ENCODE measurements at places on chromosomes 2 and 18.

DNA sequence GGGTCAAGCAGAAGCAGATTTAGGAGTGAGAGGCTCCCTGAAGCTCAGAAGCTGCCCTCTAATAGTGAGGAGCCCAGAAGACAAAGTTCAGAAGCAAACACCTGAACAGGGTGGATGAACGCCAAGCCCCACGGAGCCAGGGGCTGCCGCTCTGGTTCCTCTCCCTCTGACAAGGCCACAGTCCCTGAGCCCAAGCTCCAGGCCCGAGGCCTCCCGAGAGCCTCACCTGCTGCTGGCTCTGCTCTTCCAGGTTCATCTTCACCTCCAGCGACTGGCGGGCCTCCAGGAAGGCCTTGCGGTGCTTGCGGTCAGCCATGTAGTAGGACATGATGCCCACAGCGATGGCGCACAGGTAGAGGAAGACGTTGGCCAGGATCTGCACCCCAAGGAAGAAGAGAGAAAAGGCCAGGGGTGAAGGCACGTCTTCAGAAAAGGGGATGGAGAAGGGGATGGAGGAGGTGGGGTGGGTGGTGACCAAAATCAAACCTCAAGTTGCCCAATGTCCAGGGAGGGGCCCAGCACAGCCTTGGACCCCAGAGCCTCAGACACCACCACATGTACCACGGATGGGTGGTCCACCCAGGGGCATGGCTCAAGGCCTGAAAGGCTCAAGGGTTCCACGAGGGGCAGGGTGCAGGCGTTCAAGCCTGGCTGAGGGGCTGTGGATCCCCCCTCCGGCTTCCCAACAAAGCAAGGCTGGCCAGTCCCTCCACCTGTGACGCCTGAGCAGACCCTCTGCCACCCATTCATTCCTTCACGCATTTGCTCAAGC lies 47.5 kb downstream of the ADCY3 start:
- no peak for DNase-seq

DNA sequence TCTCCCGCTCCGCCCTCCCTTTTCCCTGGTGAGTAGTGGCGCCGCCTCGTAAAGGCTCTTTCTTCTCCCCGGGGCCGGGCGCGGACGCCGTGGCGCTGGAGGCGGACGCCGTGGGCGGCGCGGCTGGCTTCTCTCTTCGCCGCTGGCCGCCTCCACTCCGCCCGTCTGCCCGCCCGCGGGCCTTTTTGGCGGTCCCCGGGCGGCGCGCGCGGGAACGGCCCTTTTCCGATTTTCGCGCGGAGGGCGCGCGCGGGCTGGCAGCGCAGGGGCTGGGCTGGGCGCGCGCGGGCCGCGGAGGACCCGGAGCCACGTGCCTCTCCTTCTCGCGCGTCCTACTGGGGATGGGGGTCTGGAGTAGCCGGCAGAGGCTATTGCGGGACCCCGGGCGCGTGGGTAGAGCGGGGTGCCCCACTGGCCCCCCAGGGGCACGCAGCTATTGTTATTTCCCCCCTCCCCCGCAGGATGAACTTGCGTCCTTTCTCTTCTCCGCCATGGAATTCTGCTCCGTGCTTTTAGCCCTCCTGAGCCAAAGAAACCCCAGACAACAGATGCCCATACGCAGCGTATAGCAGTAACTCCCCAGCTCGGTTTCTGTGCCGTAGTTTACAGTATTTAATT lies 472 bp downstream of the SLC20A1 start:
- no peak for DNase-seq

DNA sequence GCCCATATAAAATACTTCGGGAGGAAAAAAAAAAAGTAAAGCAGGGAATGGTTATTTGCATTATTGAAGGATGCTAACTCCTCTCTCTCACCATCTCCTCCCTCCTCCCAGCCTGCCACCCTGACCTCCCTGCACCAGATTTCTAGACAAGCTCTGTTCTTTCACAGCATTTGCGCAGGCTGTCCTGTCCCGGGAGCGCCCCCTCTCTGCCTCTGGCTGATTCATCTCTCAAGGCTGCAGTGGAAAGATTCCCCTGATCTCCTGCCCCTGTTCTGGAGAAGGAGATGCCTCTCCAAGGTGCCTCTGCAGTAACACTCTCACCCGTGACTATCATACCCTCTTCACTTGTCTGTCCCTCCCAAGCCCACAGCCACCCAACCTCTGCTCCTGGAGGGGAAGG lies 38.5 kb downstream of the COL4A4 start:
- DNase-seq = no peak

DNA sequence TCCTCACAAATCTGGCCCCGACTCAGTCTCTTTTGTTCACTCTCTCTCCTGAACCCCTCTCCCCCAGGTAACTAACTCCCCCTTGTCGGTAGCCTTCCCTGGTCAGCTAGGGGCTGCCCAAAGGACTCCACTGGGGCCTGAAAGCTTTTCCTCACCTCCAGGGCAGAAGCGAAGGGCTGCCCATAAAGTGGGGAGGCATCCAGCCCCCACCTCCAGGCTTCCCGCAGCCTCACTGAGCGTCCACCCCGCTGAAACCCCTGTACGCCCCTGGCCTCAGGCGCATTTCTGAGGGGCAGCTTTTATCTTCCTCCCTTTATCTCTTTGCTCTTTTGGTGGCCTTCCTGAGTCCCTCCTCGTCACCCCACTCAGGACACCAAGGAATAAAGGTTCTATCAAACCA lies 249.3 kb downstream of the CYP26B1 start:
- DNase-seq = no peak

- DNase-seq = no peak
Measured at GRCh38 chr2:63522950-63523349, 65.3 kb downstream of the WDPCP start.

GRCh38 chr2:222882484-222882928 lies 21.7 kb downstream of the ACSL3 start:
- no peak for DNase-seq

- DNase-seq = no peak
Measured at GRCh38 chr2:173271825-173272224, 82.8 kb upstream of the CDCA7 start.

DNA sequence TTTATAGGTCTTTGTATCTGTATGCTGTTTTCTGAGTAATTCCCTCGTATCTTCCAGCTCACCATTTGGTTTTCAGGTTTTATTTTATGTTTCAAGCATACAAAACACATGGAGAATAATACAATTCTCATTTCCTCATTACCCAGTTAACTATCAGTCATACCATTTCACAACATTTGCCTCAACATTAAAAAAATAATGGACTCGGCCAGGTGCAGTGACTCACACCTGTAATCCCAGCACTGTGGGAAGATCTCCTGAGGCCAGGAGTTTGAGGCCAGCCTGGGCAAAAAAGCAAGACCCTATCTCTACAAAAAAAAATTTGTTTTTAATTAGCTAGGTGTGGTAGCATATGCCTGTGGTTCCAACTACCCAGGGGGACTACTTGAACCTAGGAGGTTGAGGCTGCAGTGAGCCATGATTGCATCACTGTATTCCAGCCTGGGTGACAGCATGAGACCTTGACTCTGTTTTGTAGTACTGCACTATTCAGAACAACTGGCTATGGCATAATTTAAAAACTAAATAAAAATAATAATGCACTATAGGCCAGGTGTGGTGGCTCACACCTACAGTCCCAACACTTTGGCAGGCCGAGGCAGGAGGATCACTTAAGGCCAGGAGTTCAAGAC lies 20.3 kb downstream of the NPC1 start:
- no peak for DNase-seq

DNA sequence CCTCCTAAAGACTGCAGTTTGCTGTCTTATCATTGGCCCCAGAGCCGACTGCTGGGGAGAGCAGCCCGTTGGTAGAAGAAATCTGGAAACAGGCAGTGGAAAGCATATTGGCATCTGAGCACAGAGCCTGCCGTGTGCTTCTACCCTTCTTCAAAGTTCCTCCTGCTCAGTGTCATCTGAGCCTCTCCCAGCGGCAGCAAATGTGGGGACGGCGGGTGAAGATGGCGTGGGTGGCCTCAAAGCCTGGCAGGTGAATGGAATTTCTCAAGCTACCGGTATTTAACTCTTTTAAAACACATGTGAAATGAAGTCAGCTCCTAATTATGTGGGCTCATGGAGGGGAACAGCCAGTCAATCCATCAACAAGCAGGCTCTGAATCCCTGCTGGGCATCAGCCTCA lies 181.6 kb upstream of the PXDN start:
- no peak for DNase-seq

- DNase-seq = no peak
Measured at GRCh38 chr2:186718903-186719302, 25.0 kb downstream of the FAM171B start.

DNA sequence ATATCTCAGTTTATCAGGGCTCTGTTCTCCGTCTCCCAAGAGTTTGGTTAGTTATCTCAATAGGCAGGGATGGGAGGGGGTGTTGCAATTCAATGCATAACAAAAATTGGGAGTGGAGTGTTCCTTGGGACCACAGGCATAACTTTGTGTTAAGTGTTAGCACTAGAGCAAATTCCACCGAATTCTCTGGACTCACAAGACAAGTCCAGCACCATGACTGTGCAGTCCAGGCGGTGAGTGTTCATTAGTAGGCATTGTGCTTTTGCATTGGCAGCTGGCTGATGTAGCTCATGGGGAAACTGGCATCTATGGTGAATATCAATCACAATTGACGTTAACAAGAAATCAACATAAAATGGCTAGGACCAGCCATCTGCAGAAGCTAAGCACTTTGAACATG lies 79.0 kb upstream of the CABLES1 start:
- no peak for DNase-seq

DNA sequence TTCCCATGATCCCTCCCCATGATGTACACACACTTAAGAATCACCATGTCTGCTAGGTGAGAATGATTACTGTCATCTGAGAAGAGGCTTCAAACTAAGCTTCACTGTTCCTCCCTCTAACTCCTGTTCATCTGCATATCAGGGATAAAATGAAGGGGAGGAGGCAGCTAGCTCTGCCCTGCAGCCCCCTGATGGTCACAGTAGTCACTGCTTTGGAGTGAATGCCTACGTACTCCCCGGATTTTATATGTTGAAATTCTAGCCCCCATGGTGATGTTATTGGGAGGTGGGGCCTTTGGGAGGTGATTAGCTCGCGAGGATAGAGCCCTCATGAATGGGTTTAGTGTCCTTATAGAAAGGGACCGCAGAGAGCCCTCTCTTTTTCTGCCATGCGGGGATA lies 156.4 kb downstream of the NCKAP5 start:
- DNase-seq = no peak

- no peak for DNase-seq
Measured at GRCh38 chr2:229273006-229273722, 2.1 kb upstream of the PID1 start.

DNA sequence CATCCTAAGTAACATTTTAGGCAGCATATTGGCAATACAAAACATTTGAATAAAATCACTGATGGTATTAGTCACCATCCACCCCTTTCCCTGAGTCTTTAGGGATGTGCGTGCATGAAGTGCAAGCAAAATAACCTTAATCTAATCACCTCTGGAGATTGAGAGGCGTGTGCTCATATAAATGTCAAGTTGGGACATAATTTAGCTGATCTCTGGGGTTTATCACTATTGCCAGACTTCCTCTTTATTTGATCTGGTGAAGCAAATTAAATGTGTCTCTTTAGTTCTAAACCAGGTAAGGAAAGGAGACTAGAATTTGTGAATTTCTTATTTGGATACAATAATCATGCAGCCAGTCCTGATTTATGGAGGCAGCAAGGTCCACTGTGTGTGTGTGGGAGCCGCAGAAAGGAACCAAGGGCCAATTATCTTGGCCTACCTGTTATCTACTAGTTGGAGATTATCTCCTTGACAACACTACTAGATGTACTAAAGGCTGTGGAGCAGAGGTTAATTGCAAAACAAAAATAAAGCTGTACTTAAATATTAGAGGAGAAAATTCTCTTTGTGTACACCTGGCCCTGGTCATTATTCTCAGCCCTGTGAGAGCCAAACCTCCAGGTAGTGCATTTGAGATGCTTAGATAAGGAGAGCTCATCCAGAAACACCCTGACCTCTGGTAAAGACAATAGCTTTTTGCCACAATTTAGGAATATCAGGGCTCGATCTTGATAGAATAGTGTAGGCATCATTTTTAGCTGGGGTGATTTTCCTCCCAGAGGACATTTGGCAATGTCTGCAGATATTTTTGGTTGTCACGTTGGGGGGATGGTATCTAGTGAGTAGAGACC lies 78.2 kb downstream of the HRH4 start:
- no peak for DNase-seq
